ENCODE measurements at places on chromosomes 6 and 20. TPM values are rescaled to one million over a fixed set of nuclear protein-coding genes. Genes with fewer than 3 reads are reported as not detected.

The HLA-DMB gene
- total RNA-seq: 9.9 TPM

- no peak for DNase-seq
Observed at GRCh38 chr20:1827974-1828785, 67.0 kb upstream of the SIRPA start.

- no peak for DNase-seq
Observed at GRCh38 chr6:96520171-96521115, 1.2 kb upstream of the UFL1 start.

GRCh38 chr6:109305028-109305427 lies 77.2 kb downstream of the CD164 start:
- DNase-seq: no peak

GRCh38 chr6:41093729-41094128 lies 21.0 kb downstream of the NFYA start:
- no peak for DNase-seq

DNA sequence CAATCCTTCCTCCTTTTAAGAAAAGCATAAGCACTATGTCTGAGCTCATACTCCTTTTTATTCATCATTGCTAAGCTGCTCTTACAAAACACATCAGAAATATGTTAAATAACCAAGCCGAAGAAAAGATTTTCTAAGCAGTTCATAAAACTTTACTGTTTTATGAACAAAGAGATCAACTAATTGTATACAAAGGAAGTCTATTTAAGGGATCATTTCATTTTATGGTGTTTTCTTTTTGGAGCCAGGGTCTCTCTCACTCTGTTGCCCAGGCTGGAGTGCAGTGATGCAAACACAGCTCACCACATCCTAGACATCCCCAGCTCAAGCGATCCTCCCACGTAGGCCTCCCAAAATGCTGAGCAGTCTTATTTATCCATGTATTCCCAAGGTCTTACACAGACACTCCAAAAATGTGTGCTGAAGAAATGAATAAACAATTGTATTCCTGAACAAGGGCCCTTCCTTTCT lies 9.3 kb downstream of the NUDT3 start:
- no peak for DNase-seq

The PRDM1 gene
- 5.1 TPM for total RNA-seq

The TMEM217 gene
- total RNA-seq: 0.99 TPM

The COQ3 gene
- 6.8 TPM for total RNA-seq

The PAK5 gene
- 0.23 TPM for total RNA-seq

Measured in esophagus muscularis mucosa (tissue), 4 donors.